ENCODE measurements at places on chromosomes 1 and 21.

DNA sequence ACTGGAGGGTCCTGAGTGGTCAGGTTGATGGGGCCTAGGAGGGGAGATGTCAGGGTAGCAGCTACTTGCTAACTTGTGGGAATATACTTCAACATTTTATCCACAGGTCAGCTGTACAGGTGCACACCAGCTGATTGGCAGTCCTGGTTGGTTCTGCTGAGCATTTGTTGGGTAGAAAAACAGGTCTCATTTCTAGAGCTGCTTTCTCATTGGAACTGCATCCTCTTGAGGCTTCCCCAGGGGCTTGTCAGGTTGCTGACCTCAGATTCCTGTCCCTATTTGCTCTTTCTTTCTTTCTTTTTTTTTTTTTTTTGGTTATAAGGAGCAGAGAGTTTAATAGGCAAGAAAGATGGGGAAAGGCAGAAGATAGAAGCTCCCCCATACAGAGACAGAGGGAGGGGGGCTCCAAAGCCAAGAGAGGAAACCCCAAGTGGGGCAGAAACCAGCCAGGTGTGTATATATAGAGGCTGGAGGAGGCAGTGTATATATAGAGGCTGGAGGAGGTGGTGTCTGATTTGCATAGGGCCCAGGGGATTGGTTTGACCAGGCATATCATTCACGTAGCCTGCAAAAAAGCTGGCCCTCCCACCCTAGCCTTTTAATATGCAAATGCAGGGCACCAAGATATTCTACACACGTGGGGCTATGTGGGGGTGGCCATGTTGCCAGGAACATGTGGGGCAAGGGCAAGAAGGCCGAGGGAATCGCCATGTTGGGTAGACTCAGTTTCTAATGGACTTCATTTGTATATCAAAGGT is 57.3 kb upstream of the STUM start:
- DNase-seq, result no peak

DNA sequence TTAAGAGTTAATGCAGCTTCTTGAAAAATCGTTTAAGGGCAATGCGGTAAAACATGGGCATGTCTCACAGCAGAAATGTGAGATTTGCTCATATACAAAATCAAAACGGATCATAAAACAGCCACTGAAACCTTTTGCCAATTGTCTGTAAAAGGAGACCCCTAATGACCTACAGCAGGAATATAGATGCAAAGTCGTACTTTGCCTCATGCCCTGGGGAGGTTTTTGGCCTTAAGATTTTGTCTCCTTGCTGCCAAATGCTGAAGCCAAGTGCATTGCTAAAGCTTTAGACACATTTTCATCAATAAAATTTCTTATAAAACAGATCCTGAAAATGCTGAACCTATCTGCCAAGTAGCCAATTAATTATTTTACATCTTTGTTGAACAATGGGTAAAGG is 226.9 kb downstream of the TGFB2 start:
- no peak for DNase-seq

DNA sequence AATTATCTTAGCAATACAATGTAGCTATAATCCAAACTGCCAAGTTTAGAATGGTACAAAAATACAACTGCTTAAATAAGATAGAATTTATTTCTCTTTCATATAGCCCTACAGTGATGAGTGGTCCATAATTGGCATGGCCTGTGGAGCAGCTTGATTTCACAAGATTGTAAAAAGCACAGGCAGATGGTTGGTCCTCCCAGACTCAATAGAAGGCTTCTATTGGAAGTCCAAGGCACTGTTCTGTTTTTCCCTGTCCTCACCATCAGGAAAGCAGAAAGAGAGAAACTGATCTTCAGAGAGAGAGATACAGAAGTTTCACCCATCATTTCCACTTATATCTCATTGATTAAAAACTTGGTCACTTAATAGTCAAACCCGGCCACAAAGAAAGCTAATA is 1.8 kb upstream of the OR6P1 start:
- DNase-seq, result no peak

DNA sequence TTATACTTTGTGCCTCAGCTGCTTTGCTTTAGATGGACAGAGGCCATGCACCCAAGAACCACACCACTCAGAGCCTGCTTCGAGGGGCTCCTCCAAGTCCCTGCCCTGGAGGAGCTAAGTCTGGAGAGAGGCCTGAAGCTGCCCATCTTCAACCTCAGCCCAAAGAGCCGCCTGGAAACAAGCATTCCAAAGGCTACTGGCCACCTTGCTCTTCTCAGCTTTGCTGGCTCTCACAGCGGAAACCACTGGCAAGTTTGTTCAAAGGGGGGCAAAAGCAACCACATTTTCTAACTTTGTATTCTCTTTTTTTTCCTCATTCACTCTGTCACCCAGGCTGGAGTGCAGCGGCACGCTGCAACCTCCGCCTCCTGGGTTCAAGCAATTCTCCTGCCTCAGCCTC is 23.2 kb downstream of the VPS26C start:
- DNase-seq, result no peak

DNA sequence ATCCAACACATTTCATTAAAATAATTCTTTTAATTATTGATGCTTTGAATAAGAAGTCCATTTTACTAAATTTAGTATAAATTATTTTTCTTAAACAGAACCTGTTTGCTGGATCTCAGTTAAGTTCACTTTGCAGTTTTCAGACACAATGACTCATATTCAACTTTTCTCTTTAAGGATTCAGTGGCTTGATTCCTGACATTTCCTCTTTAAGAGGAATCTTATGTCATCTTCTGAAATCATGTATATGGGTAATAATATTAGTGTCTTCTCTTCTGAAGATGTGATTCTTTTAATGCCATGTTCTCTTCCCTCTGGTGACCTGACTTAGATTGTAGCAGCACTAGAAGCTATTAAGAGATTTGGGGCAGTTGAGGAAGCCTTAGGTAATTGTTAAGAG is 12.6 kb downstream of the CREG1 start:
- no peak for DNase-seq

DNA sequence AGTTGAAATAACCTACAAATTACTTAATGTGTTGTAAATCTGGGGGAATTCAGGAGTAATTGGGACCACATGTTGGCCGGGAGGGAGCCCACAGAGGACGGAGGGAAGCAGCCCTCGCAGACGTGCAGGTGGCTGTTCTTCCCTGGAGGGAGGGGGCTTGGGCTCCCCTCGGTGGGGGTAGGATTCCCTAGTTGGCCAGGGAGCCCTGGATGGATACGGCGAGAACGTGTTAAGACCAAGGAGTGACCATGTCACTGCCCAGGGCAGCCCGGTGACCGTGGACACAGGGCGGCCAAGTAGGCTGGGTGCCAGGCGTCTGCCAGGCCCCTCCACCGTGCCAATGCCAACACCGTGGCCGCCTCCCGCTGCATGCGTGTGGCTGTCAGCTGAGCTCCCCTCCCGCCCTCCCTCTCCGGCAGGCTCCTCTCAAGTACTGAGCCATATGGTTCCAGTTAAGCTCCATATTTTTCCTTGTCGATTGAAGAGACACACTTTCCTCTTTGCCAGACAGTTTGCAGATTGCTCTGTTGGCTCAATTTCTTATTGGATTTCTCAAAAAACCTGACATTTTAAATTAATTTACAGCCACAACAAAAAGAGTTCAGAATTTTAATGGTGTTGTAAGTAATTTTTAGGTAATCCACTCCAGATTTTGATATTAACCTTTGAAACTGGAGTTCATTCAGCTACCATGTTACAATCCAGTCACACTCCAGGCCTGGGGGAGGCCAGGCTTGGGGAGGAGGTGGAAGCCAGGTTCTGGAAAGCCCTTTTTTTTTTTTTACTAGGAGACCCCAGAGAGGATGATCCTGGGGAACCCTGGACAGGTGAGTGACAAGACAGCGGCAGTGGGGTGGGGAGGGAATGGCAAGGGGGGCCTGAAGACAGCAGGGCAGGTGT is 71.2 kb downstream of the CASZ1 start:
- DNase-seq, result no peak

DNA sequence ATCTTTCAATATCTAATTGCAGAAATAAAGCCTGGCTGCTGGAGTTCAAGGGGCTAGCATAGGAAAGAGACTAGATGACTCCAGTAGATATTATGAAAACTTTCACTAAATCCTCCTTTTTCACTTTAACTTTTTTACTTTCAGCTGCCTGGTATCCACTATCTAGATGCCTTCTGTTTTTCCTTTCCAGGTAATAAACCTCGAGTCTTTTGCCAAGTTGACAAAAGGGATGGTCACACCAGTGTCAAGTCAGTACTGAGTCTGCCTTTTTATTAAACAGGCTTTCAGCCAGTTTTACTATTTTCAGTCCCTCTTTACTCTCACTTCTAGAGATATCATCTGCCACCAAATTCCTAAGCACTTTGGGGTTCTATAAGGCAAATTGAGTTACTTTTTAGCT is 195.6 kb downstream of the FGGY start:
- DNase-seq, result no peak

DNA sequence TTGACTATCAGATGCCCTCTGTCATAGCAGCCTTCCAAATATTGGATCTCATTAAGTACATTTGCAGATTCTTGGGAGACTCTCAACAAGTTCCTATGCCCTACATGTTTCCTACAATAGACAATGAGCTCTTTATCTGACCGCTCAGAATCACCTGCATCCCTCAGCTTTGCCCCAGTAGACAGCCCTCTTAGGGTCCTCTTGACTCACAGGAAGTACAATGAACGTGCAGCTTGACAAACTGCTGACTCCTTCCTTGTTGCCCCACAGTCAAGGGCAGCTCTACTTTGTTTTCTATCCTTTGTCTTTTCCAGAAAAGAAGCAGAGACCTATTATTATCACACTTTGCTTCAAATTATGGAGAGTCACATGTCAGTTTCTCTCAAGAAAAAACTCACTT is 27.6 kb downstream of the SLC44A5 start:
- DNase-seq, result no peak

DNA sequence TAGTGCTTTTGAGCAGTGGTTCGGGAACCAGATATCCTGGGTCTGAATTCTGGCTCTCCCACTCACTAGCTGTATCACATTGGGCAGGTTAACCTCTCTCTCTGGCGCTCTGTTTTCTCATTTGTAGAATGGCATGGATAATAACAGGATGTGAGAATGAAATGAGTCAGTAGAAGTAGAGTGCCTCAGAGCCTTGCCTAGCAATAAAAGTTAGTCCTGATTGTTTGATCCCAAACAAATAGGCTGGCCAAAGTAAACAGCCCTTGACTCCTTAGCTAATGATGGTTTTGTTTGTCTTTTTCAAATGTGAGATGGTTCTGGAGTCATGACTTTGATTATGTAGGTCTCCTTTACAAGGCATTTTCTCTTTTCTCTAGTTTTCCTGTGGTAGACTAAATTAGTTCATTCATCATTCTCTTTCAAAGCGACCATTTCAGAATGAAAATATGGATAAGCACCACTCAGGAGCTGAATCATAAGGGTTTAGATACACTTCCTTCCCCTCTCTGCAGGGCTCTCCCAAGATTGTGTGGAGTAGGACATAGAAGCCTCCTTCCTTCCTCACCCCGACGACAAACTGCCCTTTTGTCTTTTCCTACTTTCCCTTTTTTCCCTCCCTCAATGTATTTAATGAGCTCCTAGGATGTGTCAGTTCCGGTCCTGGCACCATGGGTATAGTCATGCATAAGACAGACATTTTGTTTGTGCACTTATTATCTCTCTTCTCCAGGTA is 23.1 kb downstream of the KIAA0040 start:
- no peak for DNase-seq

DNA sequence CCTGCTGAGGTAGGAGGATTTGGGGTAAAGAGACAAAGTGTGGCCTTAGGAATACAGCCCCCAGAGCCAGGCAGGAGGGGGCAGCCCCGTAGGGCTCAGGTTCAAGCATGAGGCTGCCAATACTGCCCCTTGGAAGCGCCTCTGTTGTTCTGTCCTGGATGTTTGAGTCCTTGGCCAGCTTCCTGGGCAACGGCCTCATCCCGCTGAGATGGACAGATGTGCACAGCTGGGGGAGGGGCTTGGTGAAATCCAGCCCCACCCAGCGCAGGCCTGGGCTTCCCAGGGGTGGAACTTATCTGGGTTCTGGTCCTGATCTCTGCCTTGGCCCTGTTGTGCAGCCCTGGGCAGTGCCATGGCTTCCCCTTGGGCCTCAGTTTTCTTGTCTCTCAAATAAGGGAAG is 34.8 kb upstream of the MAN1C1 start:
- DNase-seq, result no peak

- DNase-seq, result no peak
Measured at GRCh38 chr1:105632342-105633196, 1423.9 kb upstream of the PRMT6 start.

- no peak for DNase-seq
Measured at GRCh38 chr21:44286716-44287632, 1.3 kb downstream of the AIRE start.

DNA sequence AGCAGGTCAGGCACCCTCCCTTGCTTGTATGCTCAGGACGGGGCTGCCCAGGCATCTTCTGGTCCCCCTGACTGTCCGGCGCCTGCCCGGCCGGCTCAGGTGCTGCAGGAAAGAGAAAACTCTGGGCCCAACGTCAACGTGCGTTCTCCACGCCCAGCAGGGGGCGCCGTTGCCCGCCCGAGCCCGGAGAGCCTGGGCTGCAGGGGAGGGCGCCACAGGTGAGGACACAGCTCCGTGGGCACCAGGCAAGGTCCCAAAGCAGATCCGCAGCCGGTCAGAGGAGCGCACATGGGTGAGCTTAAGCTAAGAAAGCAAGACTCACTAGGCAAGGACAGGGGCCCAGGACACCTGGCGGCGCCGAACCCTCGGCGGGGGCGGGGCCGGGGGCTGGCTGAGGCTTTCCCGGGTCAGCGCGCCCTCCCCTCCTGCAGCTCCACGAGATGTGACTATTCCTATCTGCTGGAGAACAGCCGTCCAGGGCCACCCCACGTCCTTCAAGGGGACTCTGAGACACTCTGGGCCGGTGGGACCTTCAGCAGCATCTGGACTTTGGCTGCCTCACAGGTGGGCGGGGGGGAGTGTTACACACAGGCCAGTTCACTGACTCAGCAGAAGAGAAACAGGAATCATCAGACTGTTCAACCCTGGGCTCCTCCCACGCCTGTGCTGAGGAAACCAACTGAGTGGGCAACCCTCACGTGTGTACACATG is 29.3 kb downstream of the KRTAP10-1 start:
- peak; percentile 62 for DNase-seq

- DNase-seq, result no peak
Measured at GRCh38 chr1:1680031-1680911, 12.3 kb downstream of the SLC35E2B start.

Data from common myeloid progenitor, CD34-positive (primary cell).